Osteoblast (primary cell): ENCODE measurements at places on chromosomes 1 and 21. TPM values are rescaled to one million over a fixed set of nuclear protein-coding genes. Genes with fewer than 3 reads are reported as not detected.

- peaks cover 2% of the 10 kb centered on the region for H3K36me3 ChIP-seq
- no peak for DNase-seq
- H3K4me3 ChIP-seq: no peak overlapping the region
- no peak overlapping the region for H3K27ac ChIP-seq
- H3K27me3 ChIP-seq: no peaks in the 10 kb centered on the region
Measured at GRCh38 chr1:227255086-227255732, 63.1 kb downstream of the CDC42BPA start.

- H3K27me3 ChIP-seq: peaks cover 15% of the 10 kb centered on the region
- H3K4me3 ChIP-seq: no peak overlapping the region
- H3K36me3 ChIP-seq: no peaks in the 10 kb centered on the region
Measured at GRCh38 chr1:154730259-154730658, 122.3 kb upstream of the ADAR start.

GRCh38 chr1:34863501-34863900 lies 4.0 kb upstream of the SMIM12 start:
- no peak overlapping the region for H3K27ac ChIP-seq
- no peak overlapping the region for H3K4me3 ChIP-seq
- peaks cover 10% of the 10 kb centered on the region for H3K4me1 ChIP-seq
- no peak for DNase-seq
- H3K27me3 ChIP-seq: peaks cover 13% of the 10 kb centered on the region
- H3K36me3 ChIP-seq: no peaks in the 10 kb centered on the region

DNA sequence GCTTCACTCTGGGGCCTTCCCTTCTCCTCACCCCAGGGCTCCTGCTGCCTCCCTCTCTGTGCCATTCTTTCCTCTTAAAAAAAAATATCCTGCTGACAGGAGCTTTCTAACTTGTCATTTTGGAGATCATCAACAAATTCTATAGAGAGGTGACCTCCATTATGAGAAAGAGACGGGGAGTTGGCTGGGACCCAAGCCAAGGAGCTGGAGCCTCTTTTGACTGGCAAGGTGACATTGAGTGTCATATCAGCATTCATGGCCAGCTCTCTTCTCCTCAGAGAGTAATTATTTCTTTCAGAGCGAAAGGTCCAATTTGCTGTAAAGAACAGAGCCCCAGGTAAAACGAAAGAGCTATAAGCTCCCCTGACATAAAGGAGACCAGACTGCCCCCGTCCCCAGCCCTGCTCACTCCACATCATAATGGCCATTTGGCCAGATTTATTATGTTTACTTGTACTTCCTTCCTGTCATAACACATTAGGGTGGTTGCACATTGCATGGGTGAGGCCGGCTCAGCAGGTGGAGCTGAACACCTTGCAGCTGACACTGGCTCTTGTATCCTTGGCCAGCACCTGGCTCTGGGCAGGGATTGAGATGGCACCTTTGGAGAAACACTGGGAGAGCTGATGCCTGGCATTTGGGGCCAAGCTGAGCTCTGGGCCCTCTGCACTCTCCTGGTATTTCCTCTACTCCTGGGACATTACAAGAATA lies 404.0 kb upstream of the VAMP3 start:
- DNase-seq: no peak
- no peak overlapping the region for H3K27ac ChIP-seq
- H3K4me3 ChIP-seq: no peak overlapping the region
- no peaks in the 10 kb centered on the region for H3K4me1 ChIP-seq
- no peaks in the 10 kb centered on the region for H3K36me3 ChIP-seq
- peaks cover 6% of the 10 kb centered on the region for H3K27me3 ChIP-seq

GRCh38 chr21:43572446-43572845 lies 86.8 kb downstream of the HSF2BP start:
- no peaks in the 10 kb centered on the region for H3K4me1 ChIP-seq
- H3K4me3 ChIP-seq: no peak overlapping the region
- H3K36me3 ChIP-seq: no peaks in the 10 kb centered on the region
- H3K27ac ChIP-seq: no peak overlapping the region
- H3K27me3 ChIP-seq: no peaks in the 10 kb centered on the region
- DNase-seq: no peak

- H3K4me3 ChIP-seq: no peak overlapping the region
- no peaks in the 10 kb centered on the region for H3K27me3 ChIP-seq
- peak; percentile 6 for DNase-seq
- H3K27ac ChIP-seq: no peak overlapping the region
- no peaks in the 10 kb centered on the region for H3K4me1 ChIP-seq
Measured at GRCh38 chr21:39918558-39918957, 51.3 kb downstream of the PCP4 start.

DNA sequence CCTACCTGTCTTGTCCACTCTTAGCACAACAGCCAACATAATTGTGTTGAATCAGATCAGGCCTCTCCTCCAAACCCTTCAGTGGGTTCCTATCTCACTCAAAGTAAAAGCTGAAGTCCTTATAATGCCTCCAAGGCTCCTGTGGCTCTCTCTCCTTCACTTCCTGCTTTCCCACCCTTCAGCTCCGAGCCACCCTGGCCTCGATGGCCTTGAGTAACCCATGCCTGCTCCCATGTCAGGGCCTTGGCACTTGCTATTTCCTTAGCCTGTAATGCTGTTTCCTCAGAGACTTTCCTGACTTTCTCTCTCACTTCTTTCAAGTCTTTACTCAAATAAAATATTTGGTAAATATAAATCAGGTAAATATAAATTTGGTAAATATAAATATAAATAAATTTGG lies 8.1 kb upstream of the PLEKHM2 start:
- H3K36me3 ChIP-seq: no peaks in the 10 kb centered on the region
- no peak overlapping the region for H3K4me3 ChIP-seq
- H3K27ac ChIP-seq: no peak overlapping the region
- H3K27me3 ChIP-seq: no peaks in the 10 kb centered on the region

DNA sequence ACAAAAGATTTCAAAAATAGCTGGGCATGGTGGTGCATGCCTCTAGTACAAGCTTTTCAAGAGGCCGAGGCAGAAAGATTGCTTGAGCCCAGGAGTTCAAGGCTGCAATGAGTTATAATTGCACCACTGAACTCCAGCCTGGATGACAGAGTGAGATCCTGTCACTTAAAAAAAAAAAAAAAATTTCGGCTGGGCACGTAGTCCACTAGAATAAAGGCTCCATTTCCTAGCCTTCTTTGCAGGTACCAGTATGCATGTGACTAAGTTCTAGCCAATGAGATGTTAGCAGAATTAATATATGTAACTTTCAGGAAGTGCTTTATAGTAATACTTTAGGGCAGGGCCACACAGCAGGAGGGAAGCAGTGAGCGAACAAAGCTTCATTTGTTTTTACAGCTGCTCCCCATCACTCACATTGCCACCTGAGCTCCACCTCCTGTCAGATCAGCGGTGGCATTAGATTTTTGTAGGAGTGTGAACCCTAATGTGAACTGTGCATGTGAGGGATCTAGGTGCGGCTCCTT lies 28.8 kb upstream of the SYDE2 start:
- H3K4me3 ChIP-seq: no peak overlapping the region
- H3K4me1 ChIP-seq: peaks cover 11% of the 10 kb centered on the region
- H3K27me3 ChIP-seq: no peaks in the 10 kb centered on the region
- no peaks in the 10 kb centered on the region for H3K36me3 ChIP-seq

- no peak overlapping the region for H3K4me3 ChIP-seq
- DNase-seq: no peak
- no peak overlapping the region for H3K27ac ChIP-seq
- H3K27me3 ChIP-seq: no peaks in the 10 kb centered on the region
- H3K4me1 ChIP-seq: no peaks in the 10 kb centered on the region
Measured at GRCh38 chr1:33903210-33903589, 39.3 kb downstream of the HMGB4 start.

GRCh38 chr21:36754241-36754898 lies 55.5 kb downstream of the SIM2 start:
- no peak overlapping the region for H3K27ac ChIP-seq
- DNase-seq: no peak
- H3K4me3 ChIP-seq: no peak overlapping the region
- no peaks in the 10 kb centered on the region for H3K27me3 ChIP-seq

DNA sequence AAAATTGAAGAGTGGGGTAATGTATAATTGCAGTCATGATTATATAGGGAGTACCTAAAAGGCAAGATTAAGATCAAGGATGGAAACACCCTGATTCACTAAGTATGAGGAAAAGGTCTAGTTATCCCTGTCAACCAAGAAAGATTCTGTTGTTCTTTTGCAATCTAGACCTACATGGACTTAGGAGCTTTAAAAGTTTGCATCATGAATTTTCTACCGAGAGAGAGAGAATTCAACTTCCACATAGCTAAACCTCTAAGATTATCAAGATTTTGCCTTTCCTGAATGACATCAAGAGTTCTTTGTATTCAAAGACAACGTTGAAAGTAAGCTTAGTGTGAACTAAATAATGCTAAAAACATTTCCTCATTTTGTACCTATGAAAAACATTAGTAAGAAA lies 78.8 kb upstream of the RBM34 start:
- no peaks in the 10 kb centered on the region for H3K27me3 ChIP-seq
- no peak overlapping the region for H3K4me3 ChIP-seq
- H3K27ac ChIP-seq: peak overlapping the region; percentile 5
- DNase-seq: no peak

- DNase-seq: peak; percentile 32
- H3K4me1 ChIP-seq: peaks cover 31% of the 10 kb centered on the region
- H3K4me3 ChIP-seq: peak overlapping the region; percentile 78
Measured at GRCh38 chr1:28510970-28511440, 5.2 kb downstream of the RCC1 start.

DNA sequence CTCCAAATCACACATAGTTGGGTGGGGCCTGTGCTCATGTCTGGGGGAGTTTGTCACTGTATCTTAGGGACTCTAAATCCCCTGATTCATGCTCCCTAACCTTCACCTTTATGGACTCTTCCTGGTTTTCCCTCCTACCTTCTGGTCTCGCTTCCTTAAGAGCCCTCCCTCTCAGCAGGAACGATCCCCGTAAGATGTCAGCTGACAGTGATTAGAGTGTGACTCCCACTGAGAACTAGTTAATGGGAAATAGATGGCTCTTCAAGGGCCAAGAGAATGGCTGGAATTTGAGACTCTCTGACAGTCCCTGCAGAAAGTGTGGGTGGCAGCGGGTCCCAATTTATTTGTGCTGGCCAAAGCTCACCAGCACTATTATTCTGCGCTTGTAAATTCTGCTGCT lies 22.0 kb downstream of the LYPD8 start:
- no peak for DNase-seq
- H3K4me1 ChIP-seq: no peaks in the 10 kb centered on the region

GRCh38 chr1:12128120-12128519 lies 38.7 kb upstream of the TNFRSF1B start:
- H3K27ac ChIP-seq: no peak overlapping the region
- no peaks in the 10 kb centered on the region for H3K36me3 ChIP-seq
- H3K4me3 ChIP-seq: no peak overlapping the region

DNA sequence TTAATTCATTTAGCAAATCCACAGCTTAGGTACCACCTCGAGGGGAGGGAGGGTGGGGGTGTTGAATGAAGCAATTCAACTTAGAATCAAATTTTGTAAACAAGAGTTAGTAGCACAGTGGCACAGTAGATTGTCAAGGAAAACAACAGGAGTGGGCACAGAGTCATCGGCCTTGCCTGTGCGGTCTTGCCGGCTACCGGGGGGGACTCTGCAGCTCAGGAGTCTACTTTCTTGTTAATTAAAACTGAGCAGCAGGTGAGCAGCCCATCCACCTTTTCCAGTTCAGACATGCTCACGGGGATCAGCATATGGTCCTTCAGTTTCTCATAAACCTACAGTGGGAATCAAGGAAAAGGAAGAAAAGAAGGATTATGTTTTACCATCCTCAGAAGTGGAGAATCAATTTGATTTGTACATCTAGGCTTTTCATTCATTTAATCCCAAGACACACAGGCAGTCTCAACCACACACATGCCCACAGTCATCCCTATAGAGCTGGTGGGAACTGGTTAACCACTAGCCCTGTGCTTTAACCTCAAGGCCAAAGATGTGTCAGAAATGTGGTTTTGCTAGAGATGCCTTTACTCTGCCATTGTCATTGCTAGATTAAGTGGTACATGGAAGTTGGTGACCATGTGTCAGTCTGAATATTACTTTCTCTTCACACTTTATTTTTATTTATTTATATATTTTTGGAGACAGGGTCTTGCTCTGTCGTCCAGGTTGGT lies 45.0 kb upstream of the BCL10 start:
- H3K27me3 ChIP-seq: no peaks in the 10 kb centered on the region
- peaks cover 80% of the 10 kb centered on the region for H3K4me1 ChIP-seq
- peak overlapping the region; percentile 98 for H3K27ac ChIP-seq
- DNase-seq: no peak
- H3K36me3 ChIP-seq: peaks cover 60% of the 10 kb centered on the region

DNA sequence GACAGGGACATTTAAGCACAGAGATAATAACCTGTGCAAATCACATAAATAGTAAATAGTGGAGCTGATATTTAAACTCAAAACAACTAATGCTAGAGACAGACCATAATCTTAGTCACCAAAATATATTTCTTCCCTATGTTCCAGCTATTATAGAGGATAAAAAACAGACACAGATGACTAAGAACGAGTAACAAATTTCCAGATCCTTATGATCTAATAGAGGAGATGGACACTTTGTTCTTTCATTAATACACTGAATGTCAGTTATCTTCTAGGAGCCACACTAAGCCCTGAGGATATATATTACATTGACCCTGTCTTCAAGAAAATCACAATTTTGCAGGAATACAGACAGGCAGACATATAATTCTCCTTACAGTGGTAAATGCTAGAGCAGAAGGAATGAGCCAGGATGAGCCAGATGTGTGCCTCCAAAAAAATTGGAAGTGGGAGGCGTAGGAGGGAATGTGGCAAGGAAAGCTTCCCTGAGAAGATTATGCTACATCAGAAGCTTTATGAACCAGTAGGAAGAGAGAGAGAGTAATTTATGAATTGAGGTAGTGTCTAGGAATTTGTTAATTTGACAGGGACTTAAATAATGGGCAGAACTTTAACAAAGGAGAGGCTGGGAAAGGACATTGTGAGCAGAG lies 395.4 kb upstream of the BEND5 start:
- H3K27me3 ChIP-seq: no peaks in the 10 kb centered on the region
- no peak for DNase-seq
- H3K4me1 ChIP-seq: no peaks in the 10 kb centered on the region
- H3K27ac ChIP-seq: no peak overlapping the region
- H3K4me3 ChIP-seq: no peak overlapping the region
- H3K36me3 ChIP-seq: no peaks in the 10 kb centered on the region

DNA sequence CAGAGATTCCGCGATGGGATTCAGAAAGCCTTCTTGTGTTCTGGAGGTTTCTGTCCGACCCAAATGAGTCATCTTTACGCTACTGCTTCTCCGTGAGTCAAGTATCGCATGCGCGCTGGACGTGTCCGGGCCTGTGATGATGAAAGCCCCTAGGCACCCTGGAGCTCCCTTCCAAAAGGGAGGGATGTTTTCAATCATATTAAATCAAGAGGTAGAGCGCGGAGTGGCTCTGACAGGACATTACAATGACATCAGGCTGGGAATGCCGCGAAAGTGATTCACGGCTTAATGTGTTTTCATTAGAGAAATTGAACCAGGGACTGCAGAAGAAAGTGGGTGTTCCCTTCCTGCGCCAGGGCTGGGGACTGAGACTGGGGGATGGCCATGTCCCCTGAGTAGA lies 48.5 kb downstream of the AJAP1 start:
- no peak overlapping the region for H3K4me3 ChIP-seq
- no peak overlapping the region for H3K27ac ChIP-seq
- DNase-seq: no peak
- no peaks in the 10 kb centered on the region for H3K4me1 ChIP-seq
- H3K36me3 ChIP-seq: no peaks in the 10 kb centered on the region
- no peaks in the 10 kb centered on the region for H3K27me3 ChIP-seq

VSIG8 gene
- total RNA-seq: not detected in 2 replicates

SMIM34 gene
- 0.29 TPM in 1 of 2 replicates, not detected in the other for total RNA-seq

GUCA2A gene
- not detected in 2 replicates for total RNA-seq

NIBAN1 gene
- 53.6 and 66.2 TPM in 2 replicates for total RNA-seq

RORC gene
- not detected in 2 replicates for total RNA-seq

LIN28A gene
- total RNA-seq: not detected in 2 replicates

C1QC gene
- 2.2 TPM in 1 of 2 replicates, not detected in the other for total RNA-seq

WDR26 gene
- total RNA-seq: 78.9 and 80.2 TPM in 2 replicates

TADA1 gene
- 10.6 and 11.6 TPM in 2 replicates for total RNA-seq

PIK3R3 gene
- total RNA-seq: 4.0 and 5.3 TPM in 2 replicates

TESK2 gene
- 5.4 and 6.2 TPM in 2 replicates for total RNA-seq

PRAMEF10 gene
- total RNA-seq: not detected in 2 replicates

IL19 gene
- total RNA-seq: not detected in 2 replicates

ANXA9 gene
- under 0.01 TPM in 2 replicates for total RNA-seq
